GM12878 (cell line): ENCODE measurements at places on chromosomes 7 and 10. TPM values are rescaled to one million over a fixed set of nuclear protein-coding genes. Genes with fewer than 3 reads are reported as not detected.
A peak's percentile ranks its signal among the peaks of the same experiment; 100 is the strongest.

The ASAH2B gene
- 2.6 and 3.1 TPM in 2 replicates for polyA plus RNA-seq

The ANKRD2 gene
- polyA plus RNA-seq = not detected in 2 replicates

DNA sequence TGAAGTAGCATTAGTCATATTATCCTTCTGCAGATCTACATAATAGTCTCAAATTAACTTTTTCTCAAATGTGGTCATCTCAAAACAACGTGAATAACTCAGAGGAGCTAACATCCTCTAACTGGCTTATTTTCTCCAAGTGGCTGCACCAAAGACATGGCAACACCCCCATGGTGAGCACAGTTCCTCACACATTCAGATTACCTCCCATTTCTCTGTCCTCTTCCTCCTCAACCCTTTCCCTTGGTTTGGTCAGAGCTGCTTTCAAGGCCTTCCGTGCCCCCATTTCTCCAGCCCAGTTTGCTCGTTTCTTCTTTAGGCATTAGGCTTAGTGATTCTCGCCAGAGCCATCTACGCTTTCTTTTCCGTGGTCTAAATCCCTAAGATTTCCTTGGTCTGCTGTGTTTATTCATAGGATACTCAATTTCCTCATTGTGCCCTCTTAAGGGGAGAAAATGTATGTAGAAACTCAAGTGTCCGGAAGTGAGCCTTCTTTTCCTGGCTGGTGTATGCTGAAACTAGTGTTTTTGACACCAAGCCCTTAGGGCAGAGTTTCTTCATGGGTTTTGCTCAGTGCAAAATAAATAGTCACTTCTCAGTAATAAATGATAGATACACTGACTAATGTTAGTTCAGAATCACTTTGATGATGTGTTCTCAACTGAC, 2.6 kb downstream of the MET start:
- DNase-seq = no peak

DNA sequence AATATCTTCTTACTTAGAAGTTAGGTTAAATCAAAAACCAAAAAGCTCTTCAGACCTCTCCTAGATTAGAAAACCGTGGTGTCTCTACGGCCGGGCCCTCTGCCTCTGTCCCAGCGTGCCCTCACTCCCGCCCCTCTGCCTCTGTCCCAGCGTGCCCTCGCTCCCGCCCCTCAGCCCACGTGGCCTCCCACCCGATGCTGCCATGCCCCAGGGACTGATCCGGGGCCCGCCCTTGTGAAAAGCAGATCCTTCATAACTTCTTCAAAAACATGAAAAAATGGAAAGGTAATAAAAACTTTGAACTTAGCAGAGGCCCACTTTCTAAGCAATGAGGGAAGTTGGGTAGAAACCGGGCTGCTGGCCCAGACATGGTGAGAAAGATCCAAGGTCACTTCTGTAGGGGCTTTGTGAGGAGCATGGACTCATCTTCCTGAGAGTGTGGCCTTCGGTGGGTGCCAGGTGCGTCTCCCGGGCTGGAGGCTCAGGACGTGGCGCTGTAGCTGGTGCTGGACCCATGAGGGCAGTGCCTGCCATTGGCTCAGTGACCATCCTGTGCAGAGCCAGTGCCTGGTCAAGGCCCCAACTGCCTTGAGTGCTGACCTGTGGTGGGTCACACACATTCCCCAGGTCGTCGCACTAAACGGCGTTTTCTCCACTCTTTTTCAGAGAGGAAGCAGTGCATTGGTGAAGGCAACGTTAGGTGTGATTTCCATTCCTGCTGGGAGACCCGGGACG, 4.9 kb upstream of the DPYSL4 start:
- DNase-seq = no peak

- DNase-seq = peak; percentile 49
Measured at GRCh38 chr7:601595-602340, 82.1 kb upstream of the PDGFA start.

DNA sequence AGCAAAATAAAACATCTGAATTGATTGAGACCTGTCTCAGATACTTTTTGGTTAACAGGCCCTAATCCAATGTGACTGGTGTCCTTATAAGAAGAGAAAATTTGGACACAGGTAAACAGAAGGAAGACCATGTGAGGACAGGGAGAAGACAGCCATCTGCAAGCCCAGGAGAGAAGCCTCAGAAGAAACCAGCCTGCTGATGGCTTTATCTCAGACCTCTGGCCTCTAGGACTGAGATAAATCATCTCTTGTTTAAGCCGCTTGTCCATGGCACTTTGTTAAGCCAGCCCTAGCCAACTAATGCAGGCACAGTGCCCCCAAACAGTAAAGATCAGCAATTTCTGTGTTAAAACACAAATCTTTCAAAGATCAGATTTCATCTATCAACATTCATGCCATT, 41.8 kb upstream of the FIGNL1 start:
- DNase-seq = no peak
